ENCODE measurements at places on chromosomes 4 and X. TPM values are rescaled to one million over a fixed set of nuclear protein-coding genes. Genes with fewer than 3 reads are reported as not detected.

Gene GCNA
- 2.7 TPM for total RNA-seq

Gene ESX1
- not detected for total RNA-seq

Gene F9
- total RNA-seq, result not detected

Gene DIPK2B
- total RNA-seq, result 9.1 TPM

Gene FATE1
- not detected for total RNA-seq

Gene MAMLD1
- 0.85 TPM for total RNA-seq
